ENCODE measurements at places on chromosomes 1 and 21.
A peak's percentile ranks its signal among the peaks of the same experiment; 100 is the strongest.

GRCh38 chr1:203671521-203672278, 45.1 kb downstream of the ATP2B4 start:
- no peak for DNase-seq
- peaks cover 46% of the 10 kb centered on the region for H3K4me1 ChIP-seq
- no peaks in the 10 kb centered on the region for H3K36me3 ChIP-seq
- H3K27ac ChIP-seq, result no peak overlapping the region
- H3K4me3 ChIP-seq, result no peak overlapping the region

DNA sequence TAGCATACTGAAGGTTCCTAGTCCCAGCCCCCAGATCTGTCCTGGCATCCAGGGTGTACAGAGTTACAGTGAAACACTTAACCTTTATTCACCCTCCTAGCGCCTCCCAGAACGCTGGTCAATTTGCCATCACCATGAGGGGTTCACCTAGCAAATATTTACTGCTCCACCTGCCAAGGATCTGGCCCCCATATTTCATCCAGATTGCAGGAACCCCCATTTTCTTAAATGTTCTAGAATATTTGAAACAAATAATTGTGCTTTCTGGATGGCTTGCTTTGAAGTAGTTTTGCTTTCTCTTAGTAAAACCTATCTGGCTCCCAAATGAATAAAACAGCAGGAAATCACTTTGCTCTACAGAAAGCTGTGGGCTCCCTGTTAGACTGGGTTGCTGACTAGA, 37.7 kb downstream of the KCNN3 start:
- H3K4me1 ChIP-seq, result no peaks in the 10 kb centered on the region
- no peak overlapping the region for H3K27ac ChIP-seq
- DNase-seq, result no peak
- H3K36me3 ChIP-seq, result no peaks in the 10 kb centered on the region

DNA sequence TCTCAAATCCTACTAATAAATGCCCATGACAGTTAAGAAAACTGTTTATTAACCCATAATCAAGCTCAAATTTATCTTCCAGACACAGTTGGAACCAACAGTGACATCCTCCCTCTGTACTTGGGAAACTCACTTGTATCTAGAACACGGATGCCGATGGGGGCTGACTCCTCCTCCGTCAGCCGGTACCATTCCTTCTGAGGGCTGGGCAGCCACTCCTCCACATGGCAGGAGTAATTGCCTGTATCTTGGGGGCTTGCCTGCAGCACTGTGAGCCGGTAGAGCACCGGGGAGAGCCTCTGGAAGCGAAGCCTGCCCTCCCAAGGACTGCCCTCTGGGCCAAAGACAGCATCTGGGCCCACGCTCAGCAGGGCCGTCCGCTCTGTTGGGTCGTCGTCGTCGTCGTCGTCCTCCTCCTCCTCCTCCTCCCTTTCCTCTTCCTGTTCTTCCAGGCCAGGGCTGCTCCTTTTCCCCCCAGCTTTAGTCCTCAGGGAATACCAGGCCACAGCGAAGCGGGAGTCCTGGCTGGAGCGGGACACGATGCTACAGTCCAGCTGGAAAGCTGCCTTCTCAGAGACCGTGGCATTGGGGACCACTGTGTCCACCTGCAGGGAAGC, 8.5 kb upstream of the CD58 start:
- no peak overlapping the region for H3K4me3 ChIP-seq
- no peak overlapping the region for H3K27ac ChIP-seq
- no peaks in the 10 kb centered on the region for H3K27me3 ChIP-seq
- H3K36me3 ChIP-seq, result no peaks in the 10 kb centered on the region

DNA sequence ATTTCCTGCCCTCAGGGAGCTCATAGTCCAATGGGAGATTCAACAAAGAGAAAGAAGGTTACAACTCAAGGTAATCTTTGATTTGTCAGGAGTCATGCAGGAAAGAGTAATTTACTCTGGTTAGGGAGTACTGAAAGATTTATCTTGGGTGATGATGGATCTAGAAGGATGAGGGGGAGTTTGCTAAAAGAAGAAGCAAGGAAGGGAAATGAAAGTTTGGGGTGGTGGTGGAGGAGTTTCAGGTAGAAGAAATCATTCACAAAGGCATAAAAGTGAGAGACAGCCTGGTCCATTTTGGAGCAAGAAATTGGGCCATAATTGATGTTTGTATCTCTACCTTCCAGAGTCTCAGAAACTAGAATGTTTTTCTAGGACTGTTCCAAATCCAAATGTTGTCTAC, 116.7 kb downstream of the ROR1 start:
- no peak overlapping the region for H3K4me3 ChIP-seq
- H3K36me3 ChIP-seq, result no peaks in the 10 kb centered on the region
- DNase-seq, result no peak
- H3K27ac ChIP-seq, result no peak overlapping the region
- no peaks in the 10 kb centered on the region for H3K27me3 ChIP-seq

DNA sequence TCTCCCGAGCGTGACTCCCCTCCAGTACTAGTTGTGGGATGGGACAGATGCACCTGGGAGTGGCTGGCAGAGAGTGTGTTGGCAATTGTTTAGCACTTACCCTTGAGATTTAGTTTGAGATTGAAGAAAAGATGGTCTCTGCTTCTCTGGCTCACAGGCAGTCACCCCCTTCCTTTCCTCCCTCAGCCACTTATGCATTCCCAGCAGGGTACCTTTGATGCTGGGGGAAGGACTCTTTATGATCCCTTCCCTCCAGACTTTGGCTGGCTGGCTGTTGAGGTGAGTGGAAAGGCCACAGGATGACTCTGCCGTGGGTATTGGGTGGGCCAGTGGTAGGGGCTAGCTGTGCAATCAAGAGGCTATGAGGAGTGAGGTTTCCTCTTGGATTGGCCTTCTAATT, 236.8 kb downstream of the CAMTA1 start:
- H3K4me3 ChIP-seq, result no peak overlapping the region
- H3K4me1 ChIP-seq, result peaks cover 11% of the 10 kb centered on the region
- peaks cover 59% of the 10 kb centered on the region for H3K27me3 ChIP-seq
- H3K36me3 ChIP-seq, result no peaks in the 10 kb centered on the region
- no peak overlapping the region for H3K27ac ChIP-seq

DNA sequence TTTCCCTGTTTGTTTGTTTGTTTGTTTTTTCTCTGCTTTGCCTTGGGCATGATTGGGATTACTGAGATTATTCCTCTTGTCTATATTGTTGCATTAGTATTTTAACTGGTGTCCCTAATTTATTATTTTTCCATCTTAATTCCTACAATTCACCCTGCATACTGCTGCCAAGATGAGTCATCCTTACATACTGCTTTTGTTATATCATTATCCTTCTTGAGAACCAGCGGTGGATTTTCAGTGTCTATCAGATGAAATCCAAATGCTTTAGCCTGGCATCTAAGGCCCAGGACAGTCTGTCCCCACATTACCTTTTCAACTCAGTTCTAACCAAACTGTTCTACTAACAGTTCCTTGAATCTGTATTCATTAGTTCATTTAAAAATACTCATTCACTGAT, 101.7 kb downstream of the OLFML2B start:
- H3K27ac ChIP-seq, result no peak overlapping the region
- H3K36me3 ChIP-seq, result no peaks in the 10 kb centered on the region
- H3K4me1 ChIP-seq, result peaks cover 9% of the 10 kb centered on the region
- H3K27me3 ChIP-seq, result no peaks in the 10 kb centered on the region
- H3K4me3 ChIP-seq, result no peak overlapping the region
- DNase-seq, result peak; percentile 42

GRCh38 chr1:47940326-47940725, 56.9 kb downstream of the TRABD2B start:
- no peak overlapping the region for H3K27ac ChIP-seq
- H3K4me1 ChIP-seq, result peaks cover 26% of the 10 kb centered on the region
- no peak overlapping the region for H3K4me3 ChIP-seq

DNA sequence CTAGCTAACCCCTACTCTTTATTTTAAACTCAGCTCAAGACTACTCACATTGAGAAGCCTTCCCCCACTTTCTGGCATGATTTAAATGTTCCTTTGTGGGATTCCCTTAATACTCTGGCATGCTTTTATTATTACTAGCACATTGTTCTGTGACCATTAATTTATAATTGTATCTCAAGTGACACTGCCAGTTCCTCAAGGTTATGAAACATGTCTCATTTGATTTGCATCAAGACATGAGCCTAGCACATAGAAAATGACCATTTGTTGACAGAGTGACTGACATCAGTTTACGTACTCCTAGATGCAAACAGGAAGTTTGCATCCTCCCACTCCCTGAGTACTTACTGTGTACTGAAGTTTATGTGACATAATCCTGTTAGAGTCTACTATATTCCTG, 15.2 kb downstream of the RGS4 start:
- H3K36me3 ChIP-seq, result no peaks in the 10 kb centered on the region
- H3K4me3 ChIP-seq, result no peak overlapping the region
- no peaks in the 10 kb centered on the region for H3K27me3 ChIP-seq
- H3K27ac ChIP-seq, result peak overlapping the region; percentile 89
- peak; percentile 73 for DNase-seq

GRCh38 chr1:31154000-31154631, 85.6 kb downstream of the NKAIN1 start:
- peak; percentile 33 for DNase-seq
- peaks cover 39% of the 10 kb centered on the region for H3K4me1 ChIP-seq
- H3K27ac ChIP-seq, result peak overlapping the region; percentile 88

DNA sequence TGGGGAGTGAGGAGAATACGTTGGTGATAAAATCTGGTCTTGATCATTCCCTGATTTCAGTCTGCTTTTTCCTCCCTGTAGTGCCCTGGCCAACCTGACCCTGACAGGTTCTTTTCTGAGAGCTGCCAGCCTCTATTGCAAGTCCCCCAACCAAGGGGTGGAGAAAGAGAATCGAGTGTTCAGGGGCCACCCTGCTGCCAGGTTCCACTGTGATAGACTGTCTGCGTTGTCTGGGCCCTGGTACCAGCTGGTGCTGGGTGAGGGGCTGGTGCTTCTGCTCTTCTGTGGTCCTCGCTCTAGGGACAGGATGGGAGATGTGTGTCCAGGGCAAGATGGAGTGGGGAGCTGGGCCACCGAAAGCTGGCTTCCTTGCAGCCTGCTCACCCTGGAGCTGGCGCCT, 214.6 kb downstream of the CAMTA1 start:
- no peak for DNase-seq
- peaks cover 54% of the 10 kb centered on the region for H3K27me3 ChIP-seq
- no peak overlapping the region for H3K4me3 ChIP-seq
- no peaks in the 10 kb centered on the region for H3K36me3 ChIP-seq

DNA sequence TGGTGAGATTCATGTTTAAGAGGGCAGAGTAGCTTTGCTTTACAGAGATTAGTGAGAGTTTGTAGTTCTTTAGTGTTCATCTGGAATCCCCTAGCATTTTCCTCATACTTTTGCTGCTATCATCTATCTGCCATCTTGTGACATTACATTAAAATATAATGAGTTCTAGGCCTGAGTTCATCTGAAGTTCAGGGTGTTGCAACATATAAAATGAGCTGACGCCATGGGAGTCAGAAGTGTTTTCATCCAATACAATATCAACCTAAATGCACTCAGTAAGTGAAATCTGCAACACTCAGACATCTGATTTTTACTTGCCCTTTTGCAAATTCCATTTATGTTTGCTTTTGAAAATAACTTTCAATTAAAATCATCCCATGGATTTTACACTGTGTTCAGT, 153.8 kb downstream of the NTNG1 start:
- DNase-seq, result no peak
- H3K36me3 ChIP-seq, result no peaks in the 10 kb centered on the region
- no peak overlapping the region for H3K27ac ChIP-seq
- H3K27me3 ChIP-seq, result no peaks in the 10 kb centered on the region

GRCh38 chr1:36988321-36988720, 46.0 kb downstream of the GRIK3 start:
- H3K36me3 ChIP-seq, result no peaks in the 10 kb centered on the region
- DNase-seq, result no peak
- H3K4me1 ChIP-seq, result no peaks in the 10 kb centered on the region
- H3K27ac ChIP-seq, result no peak overlapping the region

- DNase-seq, result no peak
- H3K27ac ChIP-seq, result no peak within 1 kb of the TSS
- no peaks in the 10 kb centered on the region for H3K36me3 ChIP-seq
- H3K27me3 ChIP-seq, result no peaks in the 10 kb centered on the region
- H3K4me3 ChIP-seq, result no peak within 1 kb of the TSS
These were observed at the start of gene CLIC6 for GRCh38 chr21:34668803-34669148. CLIC6 (plus strand) TSS chr21:34668994; CDS start chr21:34669389, 395 bp downstream.

GRCh38 chr1:235250430-235250829, 77.5 kb downstream of the ARID4B start:
- DNase-seq, result no peak
- H3K4me3 ChIP-seq, result no peak overlapping the region

DNA sequence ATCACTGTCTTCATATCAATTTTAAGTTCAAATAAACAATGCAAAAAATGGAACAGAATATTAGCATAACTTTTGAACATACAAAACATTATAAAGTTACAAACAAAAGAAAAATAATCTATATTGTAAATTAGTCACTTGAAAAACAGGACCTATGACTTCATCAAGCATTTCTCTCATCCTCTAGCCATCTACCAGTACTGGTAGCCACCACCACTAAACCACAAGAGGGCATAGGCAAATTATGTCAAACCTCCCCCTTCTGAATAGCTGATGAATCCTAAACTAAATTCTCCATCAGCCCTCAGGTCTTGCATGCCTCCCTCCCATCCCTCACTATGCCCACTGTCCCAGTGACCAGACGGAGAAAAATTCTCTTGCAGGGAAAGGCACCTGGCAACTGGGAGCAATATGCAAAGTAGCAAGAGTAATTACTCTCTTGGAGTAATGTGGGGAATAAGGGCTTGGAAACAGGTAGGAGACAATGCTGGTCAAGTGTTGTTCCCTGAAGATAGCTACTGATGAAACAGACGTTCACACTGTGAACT, 37.1 kb downstream of the SSX2IP start:
- no peak overlapping the region for H3K27ac ChIP-seq
- H3K27me3 ChIP-seq, result no peaks in the 10 kb centered on the region
- no peak overlapping the region for H3K4me3 ChIP-seq
- H3K4me1 ChIP-seq, result 0 out of 2 replicates have a peak, but pooled peaks cover 5% of the 10 kb centered on the region
- H3K36me3 ChIP-seq, result peaks cover 15% of the 10 kb centered on the region

GRCh38 chr1:983798-984475, 2.0 kb upstream of the PERM1 start:
- peak overlapping the region; percentile 64 for H3K4me3 ChIP-seq
- peaks cover 19% of the 10 kb centered on the region for H3K4me1 ChIP-seq
- H3K36me3 ChIP-seq, result no peaks in the 10 kb centered on the region
- peaks cover 11% of the 10 kb centered on the region for H3K27me3 ChIP-seq
- no peak overlapping the region for H3K27ac ChIP-seq

GRCh38 chr1:4587721-4588120, 66.7 kb upstream of the AJAP1 start:
- no peak for DNase-seq
- H3K27me3 ChIP-seq, result peaks cover 75% of the 10 kb centered on the region
- H3K4me1 ChIP-seq, result no peaks in the 10 kb centered on the region
- no peaks in the 10 kb centered on the region for H3K36me3 ChIP-seq
- H3K4me3 ChIP-seq, result no peak overlapping the region

- peak overlapping the region; percentile 70 for H3K4me3 ChIP-seq
- no peaks in the 10 kb centered on the region for H3K27me3 ChIP-seq
- peaks cover 40% of the 10 kb centered on the region for H3K4me1 ChIP-seq
- H3K27ac ChIP-seq, result peak overlapping the region; percentile 98
- H3K36me3 ChIP-seq, result no peaks in the 10 kb centered on the region
These were observed 26.8 kb upstream of the ZNF697 start for GRCh38 chr1:119674835-119675289.

- DNase-seq, result no peak
- no peaks in the 10 kb centered on the region for H3K27me3 ChIP-seq
- no peak overlapping the region for H3K4me3 ChIP-seq
- H3K36me3 ChIP-seq, result no peaks in the 10 kb centered on the region
- no peak overlapping the region for H3K27ac ChIP-seq
- no peaks in the 10 kb centered on the region for H3K4me1 ChIP-seq
These were observed 71.6 kb downstream of the CDC14A start for GRCh38 chr1:100423832-100424337.

Data from PC-3 (cell line).